ENCODE measurements at places on chromosomes 5 and 9.

DNA sequence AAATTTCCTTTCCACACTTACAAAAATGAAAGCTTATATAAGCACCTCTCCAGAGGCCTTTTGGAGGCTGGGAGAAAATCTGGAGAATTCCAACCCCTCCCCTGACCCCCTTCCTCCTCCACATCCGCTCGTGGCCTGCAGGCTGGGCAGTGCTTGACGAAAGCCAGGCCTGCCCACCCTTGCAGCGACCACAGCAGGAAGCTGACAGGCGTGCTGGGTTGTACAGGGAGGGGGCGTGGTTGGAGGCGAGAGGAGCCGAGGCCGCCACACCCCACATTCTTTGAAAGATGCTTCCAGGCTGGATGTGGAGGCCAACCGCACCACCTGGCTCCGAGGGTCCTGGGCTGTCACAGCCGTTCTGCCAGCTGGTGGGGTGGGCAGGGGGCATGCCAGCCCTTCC is 47.8 kb upstream of the IER5L start:
- DNase-seq: no peak

DNA sequence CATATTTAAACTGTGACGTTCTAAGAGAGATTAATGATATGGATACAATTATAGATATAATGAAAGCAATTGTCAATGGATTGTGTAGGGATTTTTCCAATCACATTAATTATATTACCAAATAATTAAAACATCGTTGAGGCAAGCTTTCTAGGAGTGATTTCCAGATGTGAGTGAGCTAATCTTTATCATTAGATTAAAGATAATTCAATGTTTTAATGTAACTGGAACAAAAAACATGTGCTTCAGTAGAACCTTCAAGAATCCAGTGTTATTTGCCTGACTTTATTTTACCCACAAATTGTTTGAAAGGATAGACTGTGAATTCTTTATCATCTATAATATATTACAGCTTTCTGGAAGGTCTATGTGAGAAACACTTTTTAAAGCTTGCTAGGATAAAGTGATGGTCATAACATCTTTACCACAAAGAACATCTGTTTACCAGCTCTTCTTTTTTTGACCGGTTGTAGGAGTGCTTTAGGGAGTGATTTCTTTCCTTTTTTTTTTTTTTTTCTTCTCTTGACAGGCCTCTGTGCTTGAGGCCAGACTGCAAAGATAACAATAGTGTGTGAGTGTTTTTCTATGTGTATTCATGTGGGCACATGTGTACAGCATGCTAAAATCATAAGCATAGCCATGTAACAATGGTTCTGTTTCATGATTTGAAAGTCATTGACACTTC is 35.0 kb downstream of the SNCAIP start:
- no peak for DNase-seq

- DNase-seq: no peak
These were observed 2.7 kb upstream of the ANP32B start for GRCh38 chr9:97980479-97980803.

- no peak for DNase-seq
These were observed 18.1 kb upstream of the SYK start for GRCh38 chr9:90783552-90783951.

GRCh38 chr5:113354055-113354454 is 80.7 kb downstream of the TSSK1B start:
- DNase-seq: no peak

- DNase-seq: no peak
These were observed 67.7 kb upstream of the ST8SIA4 start for GRCh38 chr5:100970646-100971255.

All from OCI-LY7 (cell line).